Heart right ventricle (tissue), 16 donors: ENCODE measurements at places on chromosomes 3 and 15. TPM values are rescaled to one million over a fixed set of nuclear protein-coding genes. Genes with fewer than 3 reads are reported as not detected.

- no peaks in the 10 kb centered on the region for H3K4me1 ChIP-seq
- no peak overlapping the region for H3K4me3 ChIP-seq
- peaks cover 8% of the 10 kb centered on the region for H3K27me3 ChIP-seq
Observed at GRCh38 chr15:96619174-96619573, 288.7 kb downstream of the NR2F2 start.

- no peak overlapping the region for H3K27ac ChIP-seq
- DNase-seq = peak; percentile 64
- H3K4me1 ChIP-seq = no peaks in the 10 kb centered on the region
- H3K4me3 ChIP-seq = no peak overlapping the region
Observed at GRCh38 chr3:48232734-48233133, 8.2 kb upstream of the ZNF589 start.

OTOL1 gene
- total RNA-seq = not detected

- H3K27me3 ChIP-seq = peaks cover 41% of the 10 kb centered on the region
- H3K36me3 ChIP-seq = no peaks in the 10 kb centered on the region
- H3K4me3 ChIP-seq = no peak overlapping the region
- no peaks in the 10 kb centered on the region for H3K4me1 ChIP-seq
Observed at GRCh38 chr15:26771168-26771567, 1.7 kb downstream of the GABRB3 start.

DNA sequence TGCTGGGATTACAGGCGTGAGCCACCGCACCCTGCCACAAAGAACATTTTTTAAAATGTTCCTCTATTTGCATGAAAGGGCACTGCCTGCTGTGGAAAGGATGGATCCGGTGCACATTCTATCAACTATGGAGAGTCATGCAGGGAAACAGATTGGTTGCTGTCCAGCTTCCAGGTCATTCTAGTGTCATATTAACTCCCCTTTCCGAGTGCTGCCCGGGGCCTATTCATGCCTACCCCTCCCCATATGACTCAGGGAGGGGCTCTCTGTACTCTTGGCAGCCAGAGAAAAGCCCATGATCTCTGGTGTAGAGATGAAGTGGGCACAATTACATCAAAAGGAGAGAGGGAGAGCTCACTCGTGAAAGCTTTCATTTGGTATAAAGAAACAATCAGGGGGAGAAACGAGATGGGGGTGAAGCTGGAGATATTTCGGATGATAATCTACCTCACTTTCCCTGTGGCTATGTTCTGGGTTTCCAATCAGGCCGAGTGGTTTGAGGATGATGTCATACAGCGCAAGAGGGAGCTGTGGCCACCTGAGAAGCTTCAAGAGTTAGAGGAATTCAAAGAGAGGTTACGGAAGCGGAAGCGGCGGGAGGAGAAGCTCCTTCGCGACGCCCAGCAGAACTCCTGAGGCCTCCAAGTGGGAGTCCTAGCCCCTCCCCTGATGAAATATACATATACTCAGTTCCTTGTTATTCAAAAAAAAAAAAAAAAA lies 16.1 kb upstream of the AHSG start:
- H3K36me3 ChIP-seq = no peaks in the 10 kb centered on the region
- no peaks in the 10 kb centered on the region for H3K27me3 ChIP-seq
- DNase-seq = no peak
- no peak overlapping the region for H3K27ac ChIP-seq
- H3K4me3 ChIP-seq = no peak overlapping the region

SLC38A3 gene
- 11.1 TPM for total RNA-seq
